SW 1271 (cell line): ENCODE measurements at places on chromosomes 11 and 22.

DNA sequence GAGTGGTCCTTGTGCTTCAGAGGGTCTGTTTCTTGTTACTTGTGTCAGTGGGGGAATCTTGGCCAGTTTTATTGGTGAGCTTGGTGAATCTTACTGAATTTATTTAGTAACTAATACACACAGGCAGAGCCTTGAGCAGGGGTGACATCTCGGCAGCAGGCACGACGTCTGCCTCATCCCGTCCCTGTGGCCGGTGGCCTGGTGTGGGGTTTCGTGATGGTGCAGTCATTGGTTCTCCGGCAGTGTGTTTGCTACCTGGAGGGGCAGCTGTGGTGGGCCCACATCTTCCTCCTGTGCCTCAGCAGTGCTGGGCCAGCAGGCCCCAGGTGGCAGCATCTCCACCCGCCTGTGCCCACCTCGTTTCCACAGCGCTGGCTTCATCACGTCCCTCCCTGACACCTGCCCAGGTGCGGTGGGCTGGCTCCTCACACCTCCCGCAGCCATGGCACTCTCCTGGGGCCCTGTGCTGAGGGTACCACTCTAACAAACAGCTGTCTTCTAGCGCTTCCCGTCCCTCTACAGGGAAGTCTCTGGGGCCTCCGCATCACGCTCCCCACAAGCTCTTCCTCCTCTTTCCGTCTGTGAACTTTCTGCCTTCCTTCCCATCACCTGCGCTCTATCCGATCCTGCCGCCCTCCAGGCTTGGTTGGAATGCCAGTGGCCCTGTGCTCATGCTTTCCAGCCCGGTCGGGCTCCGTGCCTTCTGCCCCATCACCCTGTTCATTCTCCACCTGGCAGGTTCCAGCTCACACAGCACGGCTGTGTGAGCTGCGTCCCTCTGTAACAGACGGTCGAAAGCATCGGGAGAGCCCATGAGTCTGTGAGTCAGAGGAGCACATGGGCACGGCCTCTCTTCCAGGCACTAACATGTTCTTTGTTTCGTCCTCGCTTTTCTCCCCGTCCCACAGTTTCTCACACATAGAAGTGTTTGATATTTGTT is 203.4 kb downstream of the TBC1D22A start:
- DNase-seq: no peak

- DNase-seq: no peak
Observed at GRCh38 chr11:42498971-42499370, 812.8 kb upstream of the API5 start.

DNA sequence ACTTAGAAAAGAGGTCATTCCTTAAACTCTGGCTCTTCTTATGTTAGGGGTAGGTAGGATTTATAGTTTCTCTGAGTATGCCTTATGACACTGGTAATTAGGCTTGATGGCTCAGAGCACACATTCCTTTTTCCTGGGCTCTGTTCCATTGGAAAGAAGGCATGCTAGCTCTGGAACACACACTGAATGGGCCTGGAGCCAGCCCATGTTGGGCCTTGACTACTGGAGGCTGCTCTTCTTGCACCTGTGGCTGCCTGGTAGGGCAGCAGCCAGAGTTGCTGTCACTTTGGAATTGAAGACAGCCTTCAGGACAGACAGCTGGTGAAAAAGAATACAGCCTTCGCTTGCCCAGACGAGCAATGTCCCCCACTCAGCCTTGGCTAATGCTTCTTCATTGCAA is 18.2 kb downstream of the MCAM start:
- DNase-seq: no peak

DNA sequence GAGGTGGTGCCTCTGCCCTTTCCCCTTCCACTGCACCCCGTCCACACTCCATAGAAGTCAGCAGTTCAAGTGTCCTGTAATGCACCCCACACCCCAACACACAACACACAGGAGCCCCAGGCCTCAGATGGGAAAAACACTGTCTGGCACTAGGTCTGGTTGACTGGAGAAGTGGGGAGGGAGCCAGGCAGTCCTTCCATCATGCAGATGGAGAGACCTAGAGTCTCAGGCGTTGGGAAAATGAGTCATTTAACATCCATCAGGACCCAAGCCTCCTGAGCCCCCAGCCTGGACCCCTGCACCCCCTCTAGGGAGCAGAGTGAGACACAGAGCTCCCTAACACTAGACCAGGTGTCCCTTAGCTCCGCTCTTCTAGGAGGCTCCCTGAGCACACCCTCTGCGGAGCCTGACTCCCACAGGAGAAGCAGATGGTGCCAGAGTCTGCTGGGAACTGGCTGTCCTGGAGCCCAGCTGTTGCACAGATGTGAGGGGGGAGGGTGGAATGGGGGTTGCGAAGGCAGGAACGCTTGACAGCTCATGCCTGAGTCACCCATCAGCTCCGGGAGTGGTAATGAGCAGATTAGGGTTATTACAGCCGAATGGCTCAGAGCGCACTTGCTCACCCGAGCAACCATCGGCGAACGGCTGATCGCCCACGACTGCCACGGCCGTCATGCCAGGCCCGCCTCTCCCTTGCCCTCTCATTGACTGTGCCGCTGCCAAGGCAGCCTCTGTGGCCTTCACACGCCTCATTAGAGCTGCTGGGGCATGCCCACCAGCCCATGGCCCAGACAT is 22.1 kb upstream of the SYT7 start:
- DNase-seq: no peak

GRCh38 chr22:33350961-33351360 is 292.8 kb upstream of the SYN3 start:
- DNase-seq: no peak

DNA sequence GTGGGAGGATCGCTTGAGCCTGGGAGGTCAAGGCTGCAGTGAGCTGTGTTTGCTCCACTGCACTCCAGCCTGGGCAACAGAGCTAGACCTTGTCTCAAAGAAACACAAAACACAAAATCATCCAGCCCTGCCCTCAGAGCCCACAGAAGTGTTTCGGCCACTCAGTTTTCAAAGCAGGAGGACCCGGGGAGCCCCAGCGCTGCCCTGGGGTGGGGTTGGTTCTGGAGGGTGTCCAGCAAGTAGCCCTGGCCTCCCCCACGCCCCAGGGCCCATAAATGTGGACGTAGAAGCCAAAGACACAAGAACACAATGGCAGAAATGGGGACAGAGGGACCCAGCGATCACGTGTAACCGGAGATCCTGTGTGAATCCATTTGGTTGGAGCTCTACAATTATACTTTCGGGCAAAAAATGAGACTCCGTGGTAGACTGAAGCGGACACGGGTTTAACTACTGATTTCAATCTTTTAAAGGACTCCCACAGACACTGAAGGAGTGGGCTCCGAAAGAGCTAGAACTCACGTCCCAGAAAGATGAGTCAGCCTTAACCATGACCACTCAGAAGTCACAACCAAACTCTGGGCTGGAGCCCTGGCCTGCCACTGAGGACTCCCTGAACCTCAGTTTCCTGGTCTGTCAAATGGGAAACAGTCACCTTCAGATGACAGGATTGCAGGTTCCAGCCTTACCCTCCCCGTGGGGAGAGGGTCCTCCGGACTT is 9.0 kb upstream of the CYTH4 start:
- DNase-seq: no peak

GRCh38 chr22:40862537-40862936 is 624 bp upstream of the DNAJB7 start:
- DNase-seq: no peak

DNA sequence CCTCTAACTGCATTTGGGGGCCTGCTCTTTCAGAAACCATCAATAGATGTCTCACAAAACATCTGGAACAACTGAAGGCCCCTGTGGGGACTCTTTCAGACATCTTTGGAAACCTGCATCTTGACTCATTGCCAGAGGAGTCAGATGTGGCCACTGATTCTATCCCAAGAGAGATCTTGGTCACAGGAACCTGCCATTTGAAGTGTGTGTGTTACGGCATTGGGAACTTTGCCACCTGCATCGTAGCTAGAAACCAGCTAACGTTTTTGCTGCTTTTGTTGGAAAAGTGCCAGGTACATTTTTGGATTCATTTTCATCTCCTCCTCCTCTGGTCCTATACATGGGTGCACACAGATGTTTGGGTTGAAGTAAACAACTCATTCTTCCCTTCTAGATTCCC is 4.3 kb downstream of the SRRD start:
- DNase-seq: no peak

DNA sequence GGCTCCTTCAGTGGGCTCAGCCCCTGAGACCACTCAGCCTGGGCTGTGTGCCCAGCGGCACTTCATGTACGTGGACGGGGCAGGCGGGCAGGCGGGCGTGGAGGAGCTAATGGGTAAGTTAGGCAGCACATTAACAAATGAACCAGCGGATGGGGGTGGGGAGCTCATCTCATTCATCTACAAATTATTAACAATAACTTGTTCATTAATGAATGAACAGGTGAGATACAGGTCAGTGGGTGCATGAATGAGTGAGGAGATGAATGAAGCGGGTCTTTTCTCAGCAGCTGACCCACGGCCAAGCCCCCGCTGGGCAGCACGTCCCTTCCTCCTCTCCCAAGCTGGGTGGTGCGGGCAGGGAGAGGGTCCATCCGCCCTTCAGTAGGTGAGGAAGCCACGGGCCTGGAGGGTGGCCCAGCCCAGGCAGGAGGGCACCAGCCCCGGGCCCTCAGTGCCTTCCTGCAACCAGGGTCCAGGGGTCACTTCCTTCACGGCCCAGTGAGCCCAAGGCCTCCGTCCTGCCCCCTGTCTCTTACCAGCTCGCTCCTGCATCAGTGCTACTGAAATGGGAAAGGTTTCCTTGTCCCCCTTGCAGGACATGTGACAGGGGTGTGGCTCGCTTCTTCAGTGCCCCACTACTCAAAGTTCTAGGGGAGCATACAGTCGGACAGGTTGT is 60.5 kb upstream of the KCNQ1OT1 start:
- DNase-seq: no peak

- no peak for DNase-seq
Observed at GRCh38 chr22:48934446-48934845, 893.2 kb downstream of the BRD1 start.

DNA sequence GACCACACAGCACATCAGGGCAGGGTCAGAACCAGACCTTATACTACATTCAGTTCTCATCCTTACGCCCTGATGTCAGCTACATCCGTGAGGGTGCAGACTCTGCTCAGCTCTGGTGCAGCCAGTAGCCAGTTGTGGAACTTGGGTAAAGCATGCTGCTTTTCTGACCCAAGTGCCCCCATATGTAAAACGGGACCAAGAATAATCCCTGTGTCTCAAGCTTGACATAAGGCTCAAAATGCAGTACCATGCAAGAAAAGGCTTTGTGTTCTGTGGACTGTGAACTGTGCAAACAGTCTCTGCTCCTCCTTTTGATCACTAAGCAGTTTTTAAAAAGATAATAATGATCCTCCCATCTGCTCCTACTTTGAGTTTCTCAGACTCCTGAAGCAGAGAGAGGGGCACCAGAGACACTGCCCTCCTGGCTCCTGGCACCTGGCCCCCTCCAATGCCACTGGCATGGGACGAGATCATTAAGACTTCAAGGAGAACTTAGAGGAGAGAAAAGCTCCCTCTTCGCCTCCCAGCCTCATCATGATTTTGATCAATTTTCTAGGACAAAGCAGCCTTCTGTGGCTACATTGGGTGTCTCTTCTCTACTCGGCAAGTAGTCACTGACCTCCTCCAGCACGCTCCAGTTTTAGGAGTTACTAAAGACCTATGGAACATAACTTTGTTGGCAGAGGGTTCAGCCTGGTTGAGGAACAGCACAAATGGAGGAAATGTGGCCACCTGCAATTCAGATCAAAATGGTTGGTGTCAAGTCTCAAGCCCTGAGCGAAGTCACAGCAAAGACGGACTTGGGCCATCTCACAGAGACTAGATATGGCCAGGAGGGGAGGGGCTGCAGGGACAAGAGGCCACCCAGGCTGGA is 23.9 kb downstream of the IL10RA start:
- DNase-seq: no peak
